ENCODE measurements at places on chromosomes 13 and 19. TPM values are rescaled to one million over a fixed set of nuclear protein-coding genes. Genes with fewer than 3 reads are reported as not detected.

The CDK8 gene
- total RNA-seq: 34.0 TPM

The FFAR1 gene
- total RNA-seq: not detected

The ZNF554 gene
- 6.0 TPM for total RNA-seq

The KLHL1 gene
- 0.26 TPM for total RNA-seq

The GAPDHS gene
- total RNA-seq: not detected

The ELAVL3 gene
- 0.90 TPM for total RNA-seq

The RFPL4AL1 gene
- total RNA-seq: not detected

The RXFP2 gene
- not detected for total RNA-seq

The WDR87 gene
- not detected for total RNA-seq

The DCT gene
- total RNA-seq: 0.21 TPM

Data from urinary bladder (tissue), 4 donors.